ENCODE measurements at places on chromosomes 12 and 14.
A peak's percentile ranks its signal among the peaks of the same experiment; 100 is the strongest.

DNA sequence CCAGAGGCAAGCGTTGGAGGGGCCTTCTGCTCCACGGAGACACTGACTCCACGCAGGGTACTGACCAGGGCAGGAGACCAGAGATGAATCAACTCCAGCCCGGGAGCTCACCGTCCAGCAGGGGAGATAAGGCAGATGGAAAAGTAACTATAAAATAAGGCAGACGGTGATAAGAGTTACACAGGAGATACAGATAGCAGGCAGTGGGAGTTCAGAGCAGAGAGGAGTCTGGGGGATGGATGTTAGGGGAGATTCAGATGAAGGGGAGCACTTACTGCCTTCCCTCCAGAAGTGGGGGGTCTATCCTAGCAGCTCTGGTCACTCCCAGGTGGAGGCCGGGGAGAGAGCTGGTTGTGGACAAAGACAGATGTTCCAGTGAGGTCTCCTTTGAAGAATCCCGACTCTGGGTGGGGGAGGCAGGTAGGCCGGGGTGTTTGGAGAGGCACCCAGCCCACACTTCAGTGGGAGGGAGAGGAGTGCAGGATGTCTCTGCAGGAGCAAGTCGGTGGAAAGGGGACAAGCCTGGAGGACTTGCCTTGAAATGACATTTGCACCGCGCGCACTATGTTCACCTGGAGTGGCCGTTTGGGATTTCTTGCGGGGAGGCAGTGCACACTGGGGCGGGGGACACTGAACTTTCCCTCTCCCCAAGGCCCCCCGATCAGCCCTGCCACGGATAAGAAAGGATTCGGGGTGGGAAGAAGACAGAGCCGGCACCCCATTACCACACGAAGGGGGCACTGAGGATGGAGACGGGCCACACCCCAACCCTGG is 1.2 kb downstream of the PITPNM2 start:
- DNase-seq: peak; percentile 23

DNA sequence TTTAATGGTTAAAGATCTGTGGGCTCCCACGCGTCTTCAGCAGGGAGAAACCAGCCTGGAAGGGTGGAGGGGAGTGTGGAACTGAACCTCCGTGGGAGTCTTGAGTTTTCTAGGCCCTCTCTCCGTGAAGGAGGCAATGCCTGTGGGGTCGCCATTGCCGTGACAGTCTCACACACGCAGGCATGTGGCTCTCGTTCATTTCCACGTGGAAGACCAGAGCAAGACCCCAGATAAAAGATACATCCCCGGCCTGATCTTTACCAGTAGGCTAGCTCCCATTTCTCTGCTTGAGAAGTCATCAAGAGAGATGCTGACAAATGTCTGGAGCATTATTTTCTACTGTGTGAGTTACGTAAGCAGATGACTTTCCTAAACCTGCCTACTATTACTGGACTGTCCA is 491.7 kb upstream of the LMO3 start:
- no peak for DNase-seq

DNA sequence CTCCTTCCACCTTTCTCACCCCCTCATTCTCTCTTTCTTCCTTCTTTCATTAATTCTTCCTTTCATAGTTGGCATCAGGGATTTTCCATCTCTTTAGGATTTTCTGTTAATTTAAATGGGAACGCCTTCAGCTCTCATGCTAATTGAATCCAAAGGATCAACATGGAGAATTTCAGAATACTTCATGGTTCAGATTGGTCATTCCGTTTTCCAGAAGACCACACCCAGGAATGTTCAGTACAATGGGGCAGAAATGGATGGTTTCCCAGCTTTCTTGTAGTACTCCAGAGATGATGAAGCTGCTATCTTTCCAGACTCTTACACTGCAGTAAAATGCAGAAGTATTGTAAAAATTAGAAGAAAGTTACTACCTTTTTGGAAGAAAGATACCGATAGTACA is 440.0 kb downstream of the DAD1 start:
- no peak for DNase-seq

- DNase-seq: peak; percentile 45
Observed at GRCh38 chr12:11991604-11992003, 79.1 kb upstream of the BCL2L14 start.

- no peak for DNase-seq
Observed at GRCh38 chr12:118455327-118455726, 79.0 kb downstream of the SUDS3 start.

DNA sequence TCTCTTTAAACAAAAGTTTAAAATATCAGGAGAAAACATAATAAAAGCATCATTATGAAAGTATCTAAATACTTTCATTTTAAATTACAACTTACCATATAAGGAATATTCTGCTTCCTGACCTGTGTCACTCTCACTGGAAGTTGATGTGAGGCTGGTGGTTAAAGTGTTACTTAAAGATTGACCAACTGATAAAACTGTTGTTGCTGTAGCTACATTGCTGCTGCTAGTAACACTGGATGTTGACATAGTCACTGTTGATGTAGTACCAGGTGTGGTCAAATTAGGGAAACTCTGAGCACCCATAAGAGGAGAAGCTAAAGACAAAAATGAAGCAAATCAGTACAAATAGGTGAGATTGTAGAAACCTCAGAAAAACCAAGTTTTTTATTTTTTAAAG is 79.9 kb downstream of the HECTD1 start:
- DNase-seq: no peak

DNA sequence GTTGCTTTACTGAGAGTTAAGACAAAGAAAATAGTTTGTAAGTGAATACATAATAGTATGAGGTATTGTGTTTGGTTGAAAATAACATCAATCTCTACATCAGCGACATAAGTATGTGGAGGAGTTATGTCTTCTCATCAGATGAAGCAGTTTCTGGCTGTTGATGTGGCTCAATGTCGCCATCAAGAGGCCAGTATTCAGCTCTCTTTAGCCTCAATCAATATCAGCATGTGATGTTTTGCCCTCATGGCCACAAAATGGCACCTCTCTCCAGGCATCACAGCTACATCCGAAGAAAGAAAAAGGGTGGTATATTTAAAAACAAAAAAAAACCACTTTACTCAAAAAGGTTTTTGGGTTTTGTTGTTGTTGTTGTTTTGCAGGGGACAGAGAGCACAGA is 302.3 kb upstream of the TMEM132C start:
- DNase-seq: peak; percentile 25

GRCh38 chr12:64064240-64064639 is 157.9 kb downstream of the KICS2 start:
- DNase-seq: no peak

- DNase-seq: peak; percentile 33
Observed at GRCh38 chr12:90366286-90366685, 588.7 kb downstream of the CCER1 start.

DNA sequence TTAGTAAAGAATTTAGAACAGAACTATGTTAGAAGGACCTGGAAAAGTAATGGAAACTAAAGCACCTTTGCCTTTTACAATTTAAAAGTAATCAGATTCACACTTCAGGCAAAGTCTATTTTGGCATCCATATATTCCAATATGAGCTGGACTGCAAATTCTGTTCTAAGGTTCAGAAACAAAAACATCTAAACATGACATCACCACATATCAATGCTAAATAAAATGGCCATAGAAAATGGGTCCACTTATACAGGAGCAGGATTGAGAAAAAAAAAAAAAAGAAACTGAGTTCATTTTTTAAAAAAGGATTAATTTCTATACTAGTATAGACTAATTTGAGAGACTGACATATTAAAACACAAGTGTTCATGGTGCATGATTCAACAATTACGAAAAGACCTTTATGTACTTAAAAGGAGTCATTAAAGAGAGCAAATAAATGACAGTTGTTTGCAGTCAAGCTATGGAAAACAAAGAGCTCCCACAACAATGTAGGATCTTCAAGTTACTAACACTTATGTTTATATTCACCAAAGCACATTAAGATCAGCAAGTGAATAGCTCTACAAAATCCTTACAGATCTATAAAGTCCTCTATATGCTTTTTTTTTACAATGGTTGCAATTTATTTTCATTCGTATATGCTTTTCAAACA is 45.7 kb downstream of the DICER1 start:
- DNase-seq: no peak

DNA sequence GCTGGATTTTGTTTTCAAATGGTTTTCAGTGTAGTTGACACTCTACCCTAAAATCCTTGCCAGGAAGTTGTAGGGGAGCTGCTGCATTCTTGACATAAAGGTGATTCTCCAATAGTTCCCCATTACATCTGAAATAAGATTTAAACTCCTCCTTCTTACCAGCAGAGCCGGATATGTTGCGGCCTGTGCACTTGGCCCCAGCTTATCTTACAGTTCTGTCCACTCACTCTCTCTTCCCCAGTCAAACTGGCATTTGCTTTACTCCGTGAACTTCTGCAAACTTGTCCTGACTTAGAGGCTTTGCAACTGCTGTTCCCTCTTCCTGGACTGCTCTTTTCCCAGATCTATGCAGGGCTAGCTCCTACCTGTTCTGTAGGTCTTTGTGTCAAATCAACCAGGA is 929.5 kb downstream of the VRK1 start:
- DNase-seq: no peak

DNA sequence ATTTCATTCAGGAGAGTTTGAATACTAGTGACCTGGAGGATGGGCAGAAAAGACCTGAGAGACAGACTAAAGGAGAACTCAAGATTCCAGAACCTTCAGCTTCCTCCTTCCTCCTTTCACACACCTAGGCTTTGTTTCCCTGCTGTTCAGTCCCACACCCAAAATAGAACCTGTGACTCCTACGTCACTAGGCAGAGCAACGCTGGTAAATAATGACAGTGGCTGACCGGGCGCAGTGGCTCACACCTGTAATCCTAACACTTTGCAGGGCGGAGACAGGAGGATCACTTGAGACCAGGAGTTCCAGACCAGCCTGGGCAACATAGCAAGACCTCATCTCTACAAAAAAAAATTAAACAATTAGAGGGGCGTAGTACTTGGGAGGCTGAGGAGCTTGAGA is 166.4 kb upstream of the FKBP4 start:
- DNase-seq: no peak

- no peak for DNase-seq
Observed at GRCh38 chr14:51998348-51998747, 9.0 kb downstream of the RTRAF start.
